HL-60 (cell line): ENCODE measurements at places on chromosomes 13 and 19.
A peak's percentile ranks its signal among the peaks of the same experiment; 100 is the strongest.

- DNase-seq: no peak
Measured at GRCh38 chr19:19096641-19097627, 33.1 kb downstream of the SLC25A42 start.

GRCh38 chr13:59527500-59527899 lies 636.2 kb downstream of the DIAPH3 start:
- DNase-seq: no peak

GRCh38 chr13:73129023-73129422 lies 70.2 kb downstream of the KLF5 start:
- DNase-seq: no peak

GRCh38 chr19:6062274-6062673 lies 48.0 kb downstream of the RFX2 start:
- DNase-seq: peak; percentile 89

- no peak for DNase-seq
Measured at GRCh38 chr13:19978831-19979437, 20.4 kb downstream of the ZMYM2 start.

DNA sequence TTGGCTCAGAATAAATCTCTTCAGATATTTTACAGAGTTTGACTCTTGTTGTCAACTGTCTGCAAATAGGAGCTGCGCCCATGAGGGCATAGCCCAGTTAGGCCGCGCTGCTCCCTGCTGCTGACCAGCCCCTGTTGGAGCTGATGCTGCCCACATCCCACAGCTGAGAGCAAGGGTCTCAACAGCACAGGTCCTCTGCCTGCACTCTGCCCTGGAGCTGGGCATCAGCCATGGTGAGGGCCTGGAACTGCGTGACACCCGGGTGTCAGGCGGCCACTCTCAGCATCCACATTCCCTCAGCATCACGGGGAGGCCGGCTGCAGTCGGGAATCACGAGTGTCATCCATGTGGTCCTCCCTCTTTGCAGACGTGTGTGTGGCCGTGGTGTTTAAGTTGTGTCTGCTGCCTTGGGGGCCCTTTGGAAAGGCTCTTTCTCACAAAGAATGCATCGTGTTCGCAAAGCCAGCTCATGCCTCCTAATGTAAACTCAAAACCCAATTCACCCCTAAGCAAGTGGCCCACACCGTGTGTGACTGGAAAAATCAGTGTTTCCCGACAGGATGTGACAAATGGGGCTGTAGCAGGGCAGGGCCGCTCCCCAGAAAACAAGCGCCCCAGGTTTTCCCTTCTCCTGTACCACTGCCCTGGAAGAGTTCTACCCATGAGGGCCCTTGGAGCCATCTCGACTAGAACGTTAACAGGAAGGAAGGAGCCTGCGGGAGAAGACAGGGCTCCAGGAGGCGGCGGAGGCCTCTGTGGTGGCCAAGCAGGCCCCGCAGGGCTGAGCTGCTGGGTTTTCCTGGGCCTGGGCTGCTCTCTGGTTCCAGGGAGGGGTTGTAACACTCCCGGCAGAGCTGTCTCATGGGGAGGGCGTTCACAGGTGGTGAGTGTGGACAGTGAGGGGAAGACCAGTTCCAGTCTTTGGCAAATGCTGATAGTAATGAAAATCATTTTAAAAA lies 20.3 kb downstream of the ATP11A start:
- no peak for DNase-seq

DNA sequence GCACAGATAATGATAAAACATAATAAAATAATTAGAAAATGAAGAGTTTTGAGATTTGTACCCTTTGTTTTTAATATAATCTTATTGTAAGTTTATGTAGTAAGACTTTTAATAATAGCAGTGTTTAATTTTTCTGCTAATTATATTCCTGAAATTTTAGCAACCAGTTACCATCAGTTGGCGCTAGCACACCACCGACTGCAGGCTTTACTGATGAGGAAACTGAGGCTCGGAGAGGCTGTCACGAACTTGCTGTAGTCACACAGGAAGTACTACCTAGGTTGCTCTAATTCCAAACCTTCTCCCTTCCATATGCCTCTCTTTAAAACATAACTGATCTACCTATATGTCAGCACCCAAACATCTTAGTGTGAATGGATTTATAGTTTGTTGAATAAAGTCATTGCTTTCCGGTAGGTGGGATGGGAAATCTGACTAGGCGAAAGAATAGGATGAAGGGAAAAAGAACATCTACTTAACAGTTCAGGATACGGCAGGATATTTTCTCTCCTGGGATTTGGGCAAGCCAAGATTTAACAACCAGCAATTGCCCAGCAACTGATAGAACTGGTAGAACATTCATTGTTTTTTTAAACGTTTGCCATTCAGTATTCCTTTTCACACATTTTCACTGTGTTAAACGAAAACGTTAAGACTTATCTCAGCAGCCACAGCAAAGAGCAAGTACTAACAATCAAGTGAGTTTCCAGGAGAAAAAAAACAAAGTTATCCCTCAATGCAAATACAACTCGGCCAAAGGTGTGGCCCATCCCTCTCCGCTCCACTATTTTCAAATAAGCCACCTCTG lies 822 bp upstream of the RFXAP start:
- no peak for DNase-seq

GRCh38 chr13:60514891-60515290 lies 117.9 kb downstream of the TDRD3 start:
- no peak for DNase-seq

DNA sequence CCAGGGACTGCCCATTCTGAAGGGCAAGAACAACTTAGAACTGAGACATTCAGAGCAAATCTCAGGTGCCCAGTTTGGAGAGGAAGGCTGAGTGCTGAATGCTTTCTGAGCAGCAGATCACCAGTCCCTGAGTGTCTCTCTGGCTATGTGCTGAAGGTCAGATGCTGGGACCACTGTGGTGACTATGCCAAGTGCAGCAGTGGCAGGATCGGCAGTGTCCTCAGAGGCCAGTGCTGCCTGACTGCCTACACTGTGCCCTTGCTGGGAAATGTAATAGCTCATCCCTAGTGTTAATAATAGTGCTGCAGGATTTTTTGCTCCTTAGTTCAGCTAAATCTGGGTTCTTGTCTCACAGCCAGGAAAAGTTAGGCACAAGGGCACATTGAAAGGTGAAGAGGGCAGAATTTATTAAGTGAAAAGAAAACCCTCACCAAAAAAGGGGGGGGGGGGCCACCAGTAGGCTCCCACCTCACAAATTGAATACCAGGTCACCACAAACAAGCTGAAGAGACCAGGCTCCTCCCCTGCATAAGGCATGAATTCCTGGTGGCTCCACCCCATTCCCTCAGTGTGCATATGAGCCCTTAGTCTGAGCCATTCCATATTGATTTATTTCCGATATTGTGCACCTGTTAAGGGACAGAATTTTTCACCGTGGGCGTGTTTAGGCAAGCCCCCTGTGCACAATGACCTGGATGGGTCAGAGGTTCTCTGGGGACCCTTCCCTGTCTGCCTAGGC lies 18.5 kb downstream of the RFXAP start:
- DNase-seq: no peak

- DNase-seq: no peak
Measured at GRCh38 chr13:81051873-81052272, 710.9 kb upstream of the SPRY2 start.

- peak; percentile 38 for DNase-seq
Measured at GRCh38 chr19:2446381-2446780, 10.4 kb downstream of the LMNB2 start.

DNA sequence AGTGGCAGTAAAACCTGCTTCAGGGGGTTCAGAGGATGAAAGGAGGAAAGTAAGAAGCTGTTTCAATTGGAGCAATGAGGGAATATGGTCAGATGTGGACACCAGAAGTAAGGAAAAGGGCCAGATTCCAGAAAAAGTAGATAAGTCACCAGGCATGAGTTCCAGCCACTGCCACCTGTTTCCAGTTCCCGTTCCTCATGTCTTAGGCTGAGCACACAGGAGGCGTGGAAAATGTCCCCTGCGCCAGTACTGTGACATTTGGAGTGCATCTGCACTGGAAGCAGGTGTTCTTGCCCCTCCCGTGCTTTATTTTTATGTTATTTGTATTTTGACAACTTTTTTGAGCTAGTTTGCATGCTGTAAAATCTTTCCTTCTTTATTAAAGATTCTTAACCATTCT lies 25.3 kb downstream of the LMO7 start:
- no peak for DNase-seq

GRCh38 chr13:70391678-70392077 lies 283.4 kb upstream of the KLHL1 start:
- DNase-seq: no peak

GRCh38 chr13:37492741-37493514 lies 105.6 kb downstream of the POSTN start:
- no peak for DNase-seq

DNA sequence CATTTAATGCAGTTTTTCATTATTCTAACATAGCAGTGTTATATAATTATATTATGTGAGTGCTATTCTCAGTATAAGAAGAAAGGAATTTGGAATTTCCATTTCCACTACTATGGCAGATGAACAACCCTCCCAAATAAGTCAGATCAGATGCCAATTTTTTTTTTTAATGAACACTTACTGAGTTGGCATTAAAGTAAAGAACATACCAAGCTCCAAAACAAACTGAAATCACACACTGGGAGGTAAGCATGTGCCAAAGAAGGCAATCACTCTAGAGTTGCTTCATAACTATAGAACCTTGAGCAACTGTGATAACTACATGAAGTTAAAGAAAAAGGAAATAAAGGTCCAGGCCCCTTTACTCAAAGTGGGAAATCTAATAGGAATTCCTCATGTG lies 90.3 kb downstream of the RNF17 start:
- DNase-seq: no peak

- no peak for DNase-seq
Measured at GRCh38 chr19:10422846-10423245, 2.5 kb downstream of the PDE4A start.

GRCh38 chr19:7263521-7263920 lies 30.7 kb downstream of the INSR start:
- DNase-seq: no peak

DNA sequence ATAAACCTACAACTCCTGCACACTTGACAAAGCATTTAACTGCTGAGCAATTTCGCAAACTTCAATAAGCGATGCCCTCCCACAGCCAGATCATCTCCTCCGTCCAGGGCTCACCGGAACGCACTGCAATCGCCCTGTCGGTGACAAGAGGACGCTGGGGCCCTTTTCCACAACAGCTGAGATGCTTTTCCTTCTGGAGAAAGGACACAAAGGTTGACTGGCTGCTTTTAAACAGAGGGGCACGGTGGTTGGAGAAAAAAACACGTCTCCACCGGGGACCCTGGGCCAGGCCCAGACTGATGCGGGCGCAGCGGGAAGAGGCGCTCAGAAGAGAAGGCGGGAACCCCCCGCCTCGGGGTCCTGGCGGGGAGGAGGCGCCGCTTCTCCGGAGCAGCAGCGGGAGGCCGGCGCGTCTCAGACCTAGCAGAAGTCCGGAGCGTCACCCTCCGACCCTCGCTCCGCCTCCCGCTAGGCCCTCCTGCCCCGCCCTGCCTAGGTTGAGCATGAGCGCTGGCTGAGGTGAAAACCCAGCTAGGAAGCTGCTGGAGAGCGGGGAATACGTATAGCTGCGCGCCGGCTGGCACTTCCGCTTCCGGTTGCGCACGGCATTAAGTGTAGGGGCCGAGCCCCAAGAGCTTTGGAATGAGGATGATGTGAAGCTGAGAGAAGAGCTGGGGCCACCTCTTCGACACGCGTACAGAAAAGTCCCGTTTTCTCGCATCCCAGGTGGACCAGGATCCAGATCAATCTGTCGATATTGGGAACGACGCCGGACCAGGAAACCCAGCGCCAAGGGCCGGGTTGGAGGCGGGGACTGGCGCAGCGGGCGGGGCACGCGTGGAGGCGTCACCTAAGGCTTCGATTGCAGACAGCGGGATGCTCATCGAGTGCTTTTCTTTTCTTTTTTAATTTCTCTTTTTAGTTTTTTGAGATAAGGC lies at the start of gene ZNF846:
TSS of gene ZNF846 (minus strand) at position 564 of the 938 bp plus-strand sequence. CDS start 3,788 bp downstream, outside the sequence.
- peak; percentile 93 for DNase-seq

DNA sequence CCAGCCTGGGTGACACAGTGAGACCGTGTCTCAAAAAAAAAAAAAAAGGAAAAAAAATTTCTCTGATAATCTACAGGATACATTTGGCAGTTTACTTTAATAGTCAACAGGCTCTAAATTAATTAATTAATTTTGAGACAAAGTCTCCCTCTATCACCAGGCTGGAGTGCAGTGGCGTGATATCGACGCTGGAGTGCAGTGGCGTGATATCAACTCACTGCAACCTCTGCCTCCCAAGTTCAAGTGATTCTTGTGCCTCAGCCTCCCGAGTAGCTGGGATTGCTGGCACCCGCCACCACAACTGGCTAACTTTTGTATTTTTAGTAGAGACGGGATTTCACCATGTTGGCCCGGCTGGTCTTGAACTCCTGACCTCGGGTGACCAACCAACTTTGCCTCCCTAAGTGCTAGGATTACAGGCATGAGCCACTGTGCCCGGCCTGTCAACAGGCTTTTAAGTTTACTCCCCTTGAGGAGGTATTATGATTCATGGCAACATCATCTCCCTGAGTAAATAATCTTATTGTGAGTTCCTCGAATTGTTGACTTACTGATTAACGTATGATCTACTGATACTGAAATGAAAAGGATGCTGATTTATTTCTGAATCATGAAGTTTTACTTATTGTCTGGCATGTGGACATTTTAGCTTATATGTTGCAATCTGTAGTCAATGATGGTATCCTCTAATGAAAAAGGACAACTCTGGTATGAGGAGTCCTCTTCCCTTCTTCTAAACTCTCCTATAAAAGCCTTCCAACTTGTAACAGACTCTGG lies 21.3 kb upstream of the MTRF1 start:
- DNase-seq: no peak

DNA sequence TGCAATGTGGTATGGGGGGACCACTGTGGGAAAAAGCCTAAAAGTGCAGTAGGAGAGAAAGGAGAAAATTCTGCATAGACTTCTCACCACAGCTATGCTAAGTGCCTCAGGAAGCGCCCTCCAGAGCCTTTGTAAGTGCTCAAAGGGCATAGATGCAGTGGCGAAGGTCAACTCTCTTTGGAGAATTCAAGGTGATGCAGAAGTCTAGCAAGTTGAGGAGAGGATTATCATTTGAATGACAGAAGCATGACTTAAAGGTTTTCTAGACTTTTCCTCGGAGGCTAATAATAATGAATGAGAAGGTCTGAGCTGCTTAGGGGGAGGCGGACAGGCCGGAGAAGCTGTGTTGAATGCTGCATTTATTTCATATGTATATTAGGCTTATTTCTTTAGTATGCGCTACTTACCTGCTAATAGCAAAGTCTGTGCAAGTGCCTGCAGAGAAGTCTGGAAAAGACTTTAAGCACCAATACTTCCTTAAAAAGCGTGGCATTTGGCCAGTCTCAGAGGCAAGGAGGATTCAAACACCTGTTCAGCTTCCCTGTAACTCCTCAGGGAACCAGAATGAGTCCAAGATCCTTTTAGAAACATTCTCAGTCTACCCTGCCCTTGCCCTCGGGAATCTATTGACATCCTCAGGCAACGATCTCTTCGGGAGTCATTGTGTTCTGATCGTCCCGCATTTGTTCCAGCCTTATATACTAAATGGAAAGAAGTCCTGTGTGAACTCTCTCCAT lies 56.2 kb downstream of the FLT1 start:
- DNase-seq: no peak

DNA sequence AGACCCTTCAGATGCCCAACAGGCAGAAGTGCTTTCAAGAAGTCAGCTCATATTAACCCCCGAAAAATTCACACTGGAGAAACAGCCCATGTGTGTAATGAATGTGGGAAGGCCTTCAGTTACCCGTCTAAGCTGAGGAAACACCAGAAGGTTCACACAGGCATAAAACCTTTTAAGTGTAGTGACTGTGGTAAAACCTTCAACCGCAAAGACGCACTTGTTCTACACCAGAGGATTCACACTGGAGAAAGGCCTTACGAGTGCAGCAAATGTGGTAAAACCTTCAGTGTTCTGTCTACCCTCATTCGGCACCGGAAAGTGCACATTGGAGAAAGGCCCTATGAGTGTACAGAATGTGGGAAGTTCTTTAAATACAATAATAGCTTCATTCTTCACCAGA lies 8.6 kb downstream of the ZNF584 start:
- DNase-seq: no peak

GRCh38 chr13:74465271-74465670 lies 331.1 kb upstream of the KLF12 start:
- DNase-seq: no peak
